Activated T-helper 1 cell treated with anti-CD3 and anti-CD28 coated beads, Interleukin-2, amount 50 U/mL, for 16 hours (primary cell): ENCODE measurements at places on chromosomes 13 and 19.

DNA sequence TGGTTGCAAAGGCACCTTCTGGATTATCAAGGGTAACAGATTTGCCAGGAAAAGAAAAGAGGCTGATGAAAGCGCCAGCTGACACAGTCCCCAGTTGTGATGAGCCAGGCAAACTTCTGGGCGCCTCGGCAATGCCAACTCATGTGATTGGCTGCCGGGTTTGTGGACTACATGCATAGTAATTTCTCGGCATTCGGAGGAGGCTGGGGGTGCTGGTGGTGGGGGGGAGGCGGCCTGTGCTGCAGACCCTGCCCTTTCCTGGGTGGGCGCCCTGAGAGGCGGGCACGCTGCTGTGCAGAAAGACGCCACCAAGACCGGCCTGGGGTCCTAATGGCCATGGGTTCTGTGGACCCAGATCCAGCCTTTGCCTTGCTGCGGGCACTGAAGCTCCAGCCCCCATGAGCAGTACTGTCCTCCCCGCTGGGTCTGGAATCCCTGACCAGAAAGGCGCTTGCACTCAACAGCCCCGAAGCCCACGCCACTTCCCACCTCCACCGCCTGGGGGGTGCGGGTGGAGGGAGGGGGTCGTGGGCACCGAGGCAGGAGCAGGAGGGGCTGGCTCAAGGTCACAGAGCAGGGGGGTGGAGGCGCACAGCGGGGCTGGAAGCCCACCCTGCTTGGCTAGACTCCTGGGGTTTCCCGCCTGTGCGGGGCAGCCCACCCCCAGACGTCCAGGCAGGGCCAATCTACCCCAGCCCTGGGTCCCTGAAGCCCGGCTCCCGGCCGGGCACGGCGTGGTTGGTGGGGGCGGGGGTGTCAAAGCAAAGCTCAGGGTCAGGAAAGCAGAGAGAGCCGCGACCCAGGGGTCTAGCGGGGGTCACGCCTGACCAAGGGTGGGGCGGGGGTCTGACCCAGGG lies 1.0 kb downstream of the DIRAS1 start:
- no peak for DNase-seq

DNA sequence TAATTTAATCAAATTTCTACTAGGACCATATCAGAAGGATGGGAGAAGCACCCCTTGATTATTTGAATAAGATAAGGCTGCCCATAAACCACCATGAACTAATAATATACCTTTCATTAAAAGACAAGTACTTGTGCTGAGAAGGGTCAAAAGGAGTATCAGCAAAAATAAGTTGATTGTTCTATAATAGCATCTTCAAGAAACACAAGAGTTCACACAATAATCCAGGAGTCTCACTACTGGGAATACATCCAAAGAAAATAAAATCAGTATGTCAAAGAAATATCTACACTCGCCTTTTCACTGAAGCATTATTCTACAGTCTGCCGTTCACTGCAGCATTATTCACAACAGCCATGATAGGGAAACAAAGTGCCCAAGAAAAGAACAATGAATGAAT lies 1310.1 kb upstream of the PCDH9 start:
- DNase-seq = no peak

- no peak for DNase-seq
Observed at GRCh38 chr19:22893855-22894270, 61.8 kb downstream of the ZNF723 start.

- DNase-seq = no peak
Observed at GRCh38 chr13:45695198-45695730, 6.9 kb upstream of the CBY2 start.

DNA sequence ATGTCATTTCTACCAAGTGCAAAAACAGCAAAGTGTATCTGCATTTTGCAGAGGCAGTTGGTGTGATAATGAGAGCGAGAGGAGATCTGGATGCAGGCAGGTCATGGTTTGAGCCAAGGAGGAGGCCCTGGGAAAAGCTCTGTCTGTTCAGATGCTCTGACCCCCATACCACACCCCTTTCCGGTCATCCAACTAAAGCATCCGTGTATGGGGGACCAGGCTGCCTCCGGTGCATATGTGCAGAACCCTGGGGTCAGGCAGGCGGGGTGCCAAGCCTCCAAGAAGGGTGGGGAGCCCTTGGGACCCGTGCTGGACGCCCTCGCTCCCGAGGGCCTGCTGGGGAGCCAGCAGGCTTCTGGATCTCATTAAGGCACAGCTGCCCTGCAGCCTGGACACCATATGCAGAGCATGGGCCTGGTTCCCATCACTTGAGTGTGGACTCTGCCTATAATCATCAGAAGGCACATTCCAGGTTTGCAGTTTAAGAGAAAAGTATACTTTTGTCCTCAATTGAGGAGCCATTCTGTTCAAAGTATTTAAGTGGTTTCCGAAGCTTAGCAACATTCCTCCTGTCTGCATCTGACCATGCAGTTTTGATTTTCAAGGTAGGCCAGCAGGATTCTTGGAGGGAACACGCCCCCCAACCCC lies 56.1 kb downstream of the ALOX5AP start:
- no peak for DNase-seq

DNA sequence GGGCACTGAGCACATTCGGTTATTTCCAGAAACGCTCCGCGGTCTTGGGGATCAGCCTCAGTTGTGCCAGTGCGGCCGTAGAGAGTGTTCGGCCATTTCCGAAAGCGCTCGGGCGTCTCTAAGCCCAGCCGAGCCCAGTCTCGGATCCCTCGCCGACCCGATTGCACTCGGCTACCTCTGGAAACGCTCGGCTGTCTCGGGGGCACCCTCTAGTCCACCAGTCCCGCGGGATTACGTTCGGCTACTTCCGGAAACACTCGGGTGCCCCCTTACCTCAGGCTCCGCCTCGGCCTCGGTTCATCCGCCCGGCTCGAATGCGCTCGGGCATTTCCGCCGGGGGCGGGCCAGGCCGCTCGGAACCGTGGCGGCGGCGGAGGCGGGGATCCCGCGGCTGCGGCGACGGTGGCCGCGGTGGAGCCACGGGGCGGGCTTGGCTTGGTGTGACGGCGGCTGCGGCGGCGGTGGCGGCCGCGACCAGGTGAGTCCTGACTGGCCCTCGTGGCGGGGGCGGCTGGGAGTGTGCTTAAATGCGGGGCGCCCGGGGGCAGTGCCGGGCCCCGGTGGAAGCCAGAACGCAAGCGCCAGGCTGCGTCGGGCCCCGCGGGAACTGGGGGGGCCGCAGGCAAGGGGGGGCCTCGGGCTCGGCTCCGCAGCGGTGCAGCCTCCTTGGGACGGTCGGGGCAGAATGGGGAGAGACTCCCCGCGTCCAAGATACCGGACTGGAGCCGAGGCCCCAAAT lies at the start of gene PIK3R2:
Gene PIK3R2 (plus strand): TSS at position 347 of the 739 bp plus-strand sequence. CDS start 2,717 bp downstream, outside the sequence.
- peak; percentile 98 for DNase-seq

GRCh38 chr19:51514866-51515481 lies 13.4 kb upstream of the SIGLEC12 start:
- no peak for DNase-seq

- no peak for DNase-seq
Observed at GRCh38 chr19:5112681-5113575, 144.0 kb downstream of the KDM4B start.

DNA sequence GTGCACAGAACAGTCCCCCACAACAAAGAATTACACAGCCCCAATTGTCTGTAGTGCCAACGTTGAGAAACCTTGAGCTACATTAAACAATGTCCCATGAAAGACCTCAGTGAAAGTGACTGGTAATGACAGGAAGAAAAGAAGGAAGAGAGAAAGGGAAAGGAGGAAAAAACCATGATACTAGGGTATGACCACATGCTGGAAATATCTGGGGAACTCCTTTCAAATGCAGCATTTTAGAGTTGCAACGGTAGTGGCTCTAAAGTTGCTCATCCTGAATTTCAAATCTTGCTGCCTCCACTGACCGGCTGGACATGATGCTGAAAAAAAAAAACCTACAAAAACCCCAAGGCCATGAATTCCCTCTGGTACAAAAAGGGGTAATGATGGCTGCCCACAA lies 26.5 kb downstream of the FPR3 start:
- DNase-seq = no peak

DNA sequence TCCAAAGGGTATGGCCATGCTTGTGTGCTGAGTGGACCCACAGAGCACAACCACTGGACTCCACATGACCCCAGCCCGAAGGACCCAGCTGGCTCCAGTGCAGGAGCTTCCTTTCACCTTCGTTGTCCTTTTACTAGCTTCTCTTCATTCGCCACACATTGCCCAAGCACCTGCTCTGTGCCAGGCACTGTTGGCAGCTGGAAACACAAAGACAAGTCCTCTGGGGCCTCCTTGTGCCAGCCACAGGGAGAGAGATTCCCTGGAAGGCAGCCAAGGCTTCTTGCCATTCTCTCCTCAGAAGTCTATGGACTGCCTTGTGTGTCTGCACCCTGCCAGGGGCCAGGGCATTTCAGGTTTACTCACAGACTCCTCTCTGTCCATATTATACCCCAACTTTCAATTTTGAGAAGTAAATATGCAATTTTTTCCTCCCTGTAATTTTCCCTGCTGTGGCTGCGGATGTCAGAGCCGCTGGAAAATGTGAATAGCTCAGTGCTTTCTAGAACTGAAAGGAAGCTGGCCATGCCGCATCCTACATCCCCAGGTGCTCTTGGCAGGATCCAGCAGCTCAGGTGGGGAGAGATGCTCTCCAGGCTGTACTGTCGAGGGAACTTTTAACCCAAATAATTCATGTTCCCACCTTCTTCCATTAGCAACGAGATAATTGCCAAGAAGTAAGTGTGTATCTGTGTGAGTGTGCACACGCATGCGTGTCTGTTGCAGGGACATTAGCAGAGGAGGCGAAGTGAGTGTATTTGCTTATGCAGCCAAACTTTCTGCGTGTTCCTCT lies 57.2 kb downstream of the CHST8 start:
- no peak for DNase-seq

DNA sequence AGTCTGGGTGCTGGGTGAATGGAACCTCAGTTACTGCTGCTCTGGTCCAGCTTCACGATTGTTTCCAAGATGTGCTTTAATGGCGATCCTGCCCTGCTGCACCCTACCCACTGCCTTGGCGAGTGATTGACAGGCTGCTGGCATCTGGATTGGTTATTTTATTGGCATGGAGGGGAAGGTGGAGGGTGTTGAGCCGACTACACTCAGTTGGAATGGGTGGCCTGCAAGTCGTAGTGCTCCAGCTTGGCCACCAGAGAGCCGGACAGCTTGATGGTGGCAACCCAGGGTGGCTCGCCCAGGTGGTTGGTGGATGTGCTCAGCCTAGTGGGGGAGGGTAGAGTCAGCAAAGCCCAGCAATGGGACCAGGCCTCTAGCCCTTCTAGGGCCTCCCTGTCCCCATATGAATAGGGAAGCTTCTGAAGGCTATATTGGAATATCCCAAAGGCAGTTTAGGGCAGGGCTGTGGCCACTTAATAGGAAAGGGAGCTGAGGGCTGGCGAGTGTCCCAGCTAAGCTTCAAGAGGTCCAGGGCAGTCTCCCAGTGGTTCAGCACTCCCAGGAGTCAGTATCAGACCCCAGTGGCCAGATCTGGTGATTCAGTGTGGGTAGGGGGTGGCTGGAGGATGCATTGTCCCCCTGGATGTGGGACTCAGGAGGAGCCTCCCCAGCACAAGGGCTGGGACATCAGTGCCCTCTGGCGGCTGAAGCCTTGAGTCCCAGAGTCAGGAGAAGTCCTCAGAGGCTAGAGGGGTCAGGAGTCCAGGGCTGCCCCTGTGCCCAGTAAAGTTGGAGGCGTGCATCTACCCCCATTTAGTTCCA lies 3.4 kb downstream of the GGN start:
- DNase-seq = no peak

DNA sequence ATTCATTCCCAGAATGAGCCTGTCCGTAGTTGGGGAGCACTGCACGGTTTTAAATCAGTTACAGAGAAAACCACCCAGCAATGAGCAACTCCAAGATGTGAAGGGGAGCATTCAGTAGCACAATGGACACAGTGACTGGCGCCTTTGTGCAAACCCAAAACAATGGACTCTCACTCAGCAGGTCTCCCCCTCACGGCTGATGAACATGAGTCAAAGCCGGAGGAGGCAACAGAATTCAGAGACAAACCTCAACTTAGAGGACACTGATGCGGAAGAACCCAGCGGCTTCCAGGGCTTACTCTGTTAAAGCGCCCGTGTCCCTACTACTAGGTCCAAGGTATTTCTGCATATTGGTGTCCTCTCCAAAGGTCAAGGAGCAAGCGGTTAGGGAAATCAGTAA lies 17.7 kb downstream of the PLEKHF1 start:
- no peak for DNase-seq

GRCh38 chr13:49633710-49634109 lies 5.4 kb downstream of the ARL11 start:
- no peak for DNase-seq

DNA sequence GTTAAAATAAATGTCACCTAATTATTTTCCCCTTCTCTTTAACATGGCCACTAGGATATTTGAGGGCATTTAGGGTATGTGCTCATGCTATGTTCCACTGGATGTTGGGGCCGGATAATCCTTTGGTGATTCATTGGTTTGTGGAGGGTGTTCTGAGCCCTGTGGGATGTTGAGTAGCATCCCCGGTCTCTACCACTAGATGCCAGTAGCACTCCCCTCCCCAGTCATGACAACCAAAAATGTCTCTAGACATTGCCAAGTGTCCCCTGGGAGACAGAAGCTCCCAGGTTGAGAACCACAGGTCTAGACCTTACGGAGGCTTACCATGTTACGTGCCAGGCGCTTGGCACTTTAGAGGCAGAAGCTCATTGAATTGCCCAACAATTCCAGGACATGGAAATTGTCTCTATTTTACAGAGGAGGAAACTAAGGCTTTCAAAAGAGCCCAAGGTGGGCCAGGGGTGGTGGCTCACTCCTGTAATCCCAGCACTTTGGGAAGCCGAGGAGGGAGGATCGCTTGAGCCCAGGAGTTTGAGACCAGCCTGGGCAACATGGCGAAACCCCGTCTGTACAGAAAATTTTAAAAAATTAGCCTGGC lies 14.1 kb downstream of the SHANK1 start:
- DNase-seq = no peak

- no peak for DNase-seq
Observed at GRCh38 chr19:42325896-42326771, 699 bp downstream of the MEGF8 start.

DNA sequence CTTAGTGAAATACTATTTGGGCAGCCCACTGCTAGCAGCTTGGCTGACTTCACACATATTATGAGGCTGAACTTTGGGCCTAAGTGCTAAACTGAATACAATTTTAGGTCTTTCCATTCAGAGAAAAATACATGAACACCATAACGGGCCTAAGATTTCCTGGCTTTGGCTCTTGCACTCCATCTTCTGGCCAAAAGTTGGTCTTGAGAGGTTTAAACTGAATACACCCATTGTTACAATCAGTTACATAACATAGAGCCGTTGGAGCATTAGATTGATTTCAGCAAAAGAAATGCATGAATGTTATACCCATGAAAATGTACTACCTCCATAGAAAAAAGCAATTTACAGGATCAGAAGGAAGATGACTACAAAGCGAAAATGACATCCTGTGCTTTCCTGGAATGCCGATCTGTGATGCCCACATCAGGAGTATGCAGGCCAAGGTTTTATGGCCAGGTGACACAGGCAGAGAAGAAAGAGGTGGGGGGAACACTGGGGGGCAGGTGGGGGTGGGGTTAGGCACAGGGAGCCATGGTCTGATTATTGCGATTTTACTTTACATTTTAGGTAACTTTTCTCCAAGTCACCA lies 11.1 kb upstream of the SHISA2 start:
- no peak for DNase-seq

- DNase-seq = no peak
Observed at GRCh38 chr19:17922138-17922537, 10.7 kb upstream of the CCDC124 start.
